ENCODE measurements at places on chromosomes 11 and 22. TPM values are rescaled to one million over a fixed set of nuclear protein-coding genes. Genes with fewer than 3 reads are reported as not detected.
A peak's percentile ranks its signal among the peaks of the same experiment; 100 is the strongest.

DNA sequence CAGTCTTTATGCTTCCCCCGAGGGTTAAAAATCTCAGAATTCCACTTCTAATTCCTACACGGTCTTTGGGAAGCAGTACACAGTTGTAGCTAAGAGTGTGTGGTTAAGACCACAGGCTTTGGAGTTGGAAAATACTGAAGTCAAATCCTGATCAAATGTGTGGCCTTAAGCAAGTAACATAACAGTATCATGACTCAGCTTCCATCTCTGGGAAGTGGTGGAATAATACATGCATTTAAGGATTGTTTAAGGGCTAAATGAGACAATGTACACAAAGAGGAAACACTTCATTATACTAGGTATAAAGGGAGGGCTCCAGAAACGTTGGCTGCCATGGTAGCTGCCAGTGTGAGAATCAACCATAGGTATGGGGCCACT is 71.5 kb downstream of the FAT3 start:
- DNase-seq: no peak

DNA sequence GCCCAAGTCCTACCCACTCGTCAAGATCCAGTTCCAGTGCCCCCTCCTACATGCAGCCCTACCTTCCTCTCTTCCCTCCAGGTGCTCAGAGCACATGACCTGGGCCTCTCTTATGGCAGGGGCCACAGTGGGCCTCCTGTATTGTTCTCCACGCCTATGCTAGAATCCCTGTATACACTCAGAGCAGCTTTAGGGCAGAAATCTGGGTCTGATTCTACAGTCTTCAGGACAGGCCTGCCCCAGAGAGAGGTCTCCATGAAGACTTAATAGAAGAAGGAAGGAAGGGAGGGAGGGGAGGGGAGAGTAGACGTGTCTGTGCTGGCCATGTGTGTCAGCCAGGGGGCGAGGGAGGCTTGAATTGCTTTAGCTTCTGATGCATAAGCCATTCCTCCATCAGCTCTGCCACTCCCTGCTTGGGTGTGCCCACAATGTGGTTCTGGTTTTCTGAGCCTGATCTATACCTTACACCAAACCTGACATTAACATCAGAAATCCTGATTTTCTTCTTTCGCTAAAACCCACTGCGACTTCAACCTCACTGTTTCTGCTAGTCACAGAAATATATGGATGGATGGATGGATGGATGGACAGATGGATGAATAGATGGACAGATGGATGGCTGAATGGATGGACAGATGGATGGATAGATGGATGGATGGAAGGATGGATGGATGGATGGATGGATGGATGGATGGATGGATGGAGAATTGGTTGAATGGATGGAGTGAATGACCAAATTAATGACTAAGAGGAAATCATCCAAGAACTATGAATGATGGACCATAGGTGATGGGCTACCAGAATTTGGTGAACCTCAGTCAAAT is 56.6 kb upstream of the PRDM11 start:
- no peak for DNase-seq

APOC3 gene
- total RNA-seq: 7.3 TPM

IGSF9B gene
- 3.3 TPM for total RNA-seq

GRCh38 chr11:125663910-125664309 is 16.7 kb downstream of the ACRV1 start:
- DNase-seq: no peak

GRCh38 chr11:32044158-32044863 is 46.6 kb upstream of the RCN1 start:
- no peak for DNase-seq

GRCh38 chr22:32331918-32332725 is 25.5 kb upstream of the RFPL3 start:
- no peak for DNase-seq

DNA sequence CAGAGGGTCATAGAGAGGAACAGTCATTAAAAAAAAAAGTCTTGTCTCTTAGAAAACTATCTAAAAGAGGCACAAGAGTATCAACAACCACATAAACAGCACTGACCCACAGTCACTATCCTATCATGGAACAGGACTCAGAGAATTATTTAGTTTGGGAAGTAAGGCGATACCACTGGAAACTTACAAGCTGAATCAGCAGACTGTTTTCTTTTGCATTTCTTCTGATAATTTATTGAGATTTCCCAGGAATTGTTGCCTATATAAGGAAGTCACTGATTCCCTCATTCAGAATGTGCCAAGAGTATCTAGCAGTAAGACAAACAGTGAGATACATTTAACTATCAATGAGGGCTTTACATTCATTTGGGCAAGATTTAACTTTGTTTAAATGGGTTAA is 304.1 kb downstream of the GUCY1A2 start:
- no peak for DNase-seq

GRCh38 chr22:32558681-32559355 is 84.2 kb downstream of the FBXO7 start:
- no peak for DNase-seq

DNA sequence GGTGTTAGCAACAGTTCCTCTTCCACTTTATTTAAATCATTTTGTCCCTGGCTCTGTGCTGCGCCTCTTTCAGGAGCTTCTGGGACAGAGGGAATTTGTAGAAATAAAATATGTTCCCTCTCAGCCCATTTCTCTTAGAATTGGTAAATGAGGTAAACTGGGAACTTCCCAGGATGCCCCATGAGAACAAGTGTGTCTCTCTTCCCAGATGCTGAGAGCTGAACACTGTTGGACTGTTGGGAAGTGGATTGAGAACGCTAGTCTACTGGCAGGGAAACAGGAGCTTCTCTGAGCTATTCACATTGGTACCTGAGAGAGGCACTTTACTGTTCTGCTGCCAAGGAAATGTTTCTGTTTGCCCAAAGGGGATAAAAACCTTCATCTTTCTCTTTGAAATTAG is 4.0 kb downstream of the CRY2 start:
- DNase-seq: no peak

TOB2 gene
- total RNA-seq: 27.2 TPM

- no peak for DNase-seq
Observed at GRCh38 chr22:20523086-20523983, 15.9 kb downstream of the MED15 start.

DNA sequence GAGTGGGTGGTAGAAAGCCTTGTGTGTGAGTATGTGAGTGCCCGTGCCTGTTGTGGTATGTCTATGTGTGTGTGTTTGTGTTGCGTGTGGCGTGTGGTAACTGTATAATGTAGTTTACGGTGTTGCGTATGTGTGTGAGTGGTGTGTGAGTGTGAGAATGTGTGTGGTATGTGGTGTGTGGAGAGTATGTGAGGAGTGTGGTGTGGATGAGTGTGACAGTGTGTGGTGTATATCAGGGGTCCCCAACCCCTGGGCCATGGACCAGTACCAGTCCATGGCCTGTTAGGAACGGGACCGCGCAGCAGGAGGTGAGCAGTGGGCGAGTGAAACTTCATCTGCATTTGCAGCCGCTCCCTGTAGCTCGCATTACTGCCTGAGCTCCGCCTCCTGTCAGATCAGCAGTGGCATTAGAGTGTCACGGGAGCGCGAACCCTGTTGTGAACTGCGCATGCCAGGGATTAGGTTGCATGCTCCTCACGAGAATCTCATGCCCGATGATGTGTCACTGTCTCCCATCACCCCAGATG is 5.7 kb downstream of the UPK3A start:
- DNase-seq: no peak

SYT8 gene
- 6.0 TPM for total RNA-seq

GRCh38 chr11:7534042-7534378 is 20.2 kb downstream of the PPFIBP2 start:
- DNase-seq: no peak

GRCh38 chr22:23816156-23816976 is 22.4 kb downstream of the DERL3 start:
- no peak for DNase-seq

- no peak for DNase-seq
Observed at GRCh38 chr22:42635531-42635930, 4.9 kb downstream of the ATP5MGL start.

APOA1 gene
- 1.0 TPM for total RNA-seq

DNA sequence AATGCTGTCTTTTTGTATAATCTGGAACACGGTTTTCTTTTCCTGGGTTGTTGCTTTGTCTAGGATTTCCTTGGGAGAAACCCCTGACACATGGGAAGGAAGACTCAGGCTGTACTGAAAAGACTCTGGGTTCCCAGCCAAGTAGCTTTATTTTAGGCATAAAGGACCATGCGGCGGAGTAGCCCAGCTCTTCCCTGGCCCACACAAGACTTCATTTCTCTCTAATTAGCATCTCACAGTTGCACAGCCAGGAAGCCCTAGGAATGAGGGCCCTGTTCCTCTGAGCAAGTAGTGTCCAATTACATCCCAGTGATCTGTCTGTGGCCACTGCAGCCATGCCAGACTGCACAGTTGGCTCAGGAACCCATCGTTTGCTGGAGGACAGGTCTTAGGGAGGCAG is 319.5 kb downstream of the TENM4 start:
- DNase-seq: no peak

DNA sequence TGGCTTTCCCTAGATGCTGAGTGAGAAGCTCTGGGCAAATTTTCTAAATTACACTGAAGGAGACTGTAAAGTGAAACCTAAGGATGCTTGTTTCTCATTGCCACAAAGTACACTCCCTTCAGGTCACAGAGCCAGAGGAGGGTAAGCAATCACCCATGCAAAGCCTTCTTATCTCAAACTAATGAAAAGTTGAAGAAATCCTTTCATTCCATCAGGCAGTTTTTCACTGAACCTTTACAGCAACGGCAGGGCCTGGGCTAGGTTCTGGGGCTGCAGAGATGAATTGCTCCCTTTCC is 106.2 kb downstream of the RASSF10 start:
- DNase-seq: no peak

GRCh38 chr11:65808744-65809341 is 22.0 kb downstream of the OVOL1 start:
- no peak for DNase-seq

DNA sequence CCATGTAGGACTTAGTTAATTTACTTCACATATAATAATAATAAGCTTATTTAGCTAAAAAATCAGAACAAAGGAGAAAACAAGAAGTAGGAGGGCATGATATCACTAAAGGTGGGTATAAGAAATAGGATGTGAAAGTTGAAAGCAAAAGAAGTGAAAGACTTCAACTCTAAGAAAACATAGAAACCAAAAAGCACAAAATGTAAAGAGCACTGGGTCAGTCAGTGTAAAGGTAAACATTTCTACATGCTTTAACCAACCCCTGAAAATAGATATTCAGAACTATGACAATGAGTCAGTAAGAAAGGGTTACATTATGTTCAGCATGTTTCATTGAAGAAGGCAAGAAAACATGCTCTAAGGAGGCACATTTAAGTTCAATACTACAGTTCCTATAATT is 298.8 kb downstream of the SWAP70 start:
- no peak for DNase-seq

TENM4 gene
- total RNA-seq: 0.78 TPM

DNA sequence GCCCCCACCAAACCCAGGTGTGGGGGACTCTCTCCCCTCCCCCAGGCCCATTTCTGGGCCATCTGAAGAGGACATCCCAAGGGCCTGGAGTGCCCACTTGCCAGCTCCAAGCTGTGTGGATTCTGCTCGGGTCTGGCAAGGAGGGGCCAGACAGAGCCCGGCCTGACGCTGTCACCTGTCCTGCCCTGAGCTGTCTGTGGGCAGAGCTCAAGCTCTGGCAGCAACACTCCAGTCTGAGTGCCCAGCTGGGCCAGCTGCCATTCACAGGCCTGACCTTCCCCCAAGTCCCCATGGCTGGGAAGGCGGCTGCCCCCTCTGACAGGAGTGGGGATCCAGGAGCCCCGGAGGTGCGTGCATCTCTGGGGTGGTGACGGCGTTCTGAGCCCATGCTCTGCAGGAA is 6.2 kb upstream of the PIM3 start:
- DNase-seq: peak; percentile 88

DNA sequence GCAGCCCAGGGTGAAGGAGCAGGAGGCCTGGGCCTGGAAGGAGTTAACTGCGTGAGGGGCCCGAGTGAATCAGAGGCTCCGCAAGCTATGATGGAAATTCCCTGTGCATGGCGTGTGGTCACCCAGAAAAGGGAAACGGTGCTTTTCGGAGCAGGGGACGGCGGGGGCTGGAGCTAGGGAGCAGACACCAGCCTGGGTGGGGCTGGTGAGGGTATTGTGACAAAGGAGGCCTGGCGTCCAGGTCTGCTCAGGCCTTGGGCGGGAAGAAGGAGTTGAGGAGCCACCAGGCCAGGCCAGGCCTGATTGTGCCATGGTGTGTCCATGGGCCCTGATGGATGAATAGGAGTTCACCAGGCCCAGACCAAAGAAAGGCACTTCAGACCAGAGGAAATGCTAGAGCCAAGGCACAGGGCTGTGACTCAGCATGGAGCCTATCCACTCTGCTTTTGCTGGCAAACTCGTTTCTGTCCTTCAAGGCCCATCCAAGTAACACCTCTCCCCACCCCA is 12.8 kb upstream of the SPI1 start:
- peak; percentile 69 for DNase-seq

GRCh38 chr11:15035283-15035682 is 38.1 kb upstream of the CALCB start:
- DNase-seq: no peak

DNA sequence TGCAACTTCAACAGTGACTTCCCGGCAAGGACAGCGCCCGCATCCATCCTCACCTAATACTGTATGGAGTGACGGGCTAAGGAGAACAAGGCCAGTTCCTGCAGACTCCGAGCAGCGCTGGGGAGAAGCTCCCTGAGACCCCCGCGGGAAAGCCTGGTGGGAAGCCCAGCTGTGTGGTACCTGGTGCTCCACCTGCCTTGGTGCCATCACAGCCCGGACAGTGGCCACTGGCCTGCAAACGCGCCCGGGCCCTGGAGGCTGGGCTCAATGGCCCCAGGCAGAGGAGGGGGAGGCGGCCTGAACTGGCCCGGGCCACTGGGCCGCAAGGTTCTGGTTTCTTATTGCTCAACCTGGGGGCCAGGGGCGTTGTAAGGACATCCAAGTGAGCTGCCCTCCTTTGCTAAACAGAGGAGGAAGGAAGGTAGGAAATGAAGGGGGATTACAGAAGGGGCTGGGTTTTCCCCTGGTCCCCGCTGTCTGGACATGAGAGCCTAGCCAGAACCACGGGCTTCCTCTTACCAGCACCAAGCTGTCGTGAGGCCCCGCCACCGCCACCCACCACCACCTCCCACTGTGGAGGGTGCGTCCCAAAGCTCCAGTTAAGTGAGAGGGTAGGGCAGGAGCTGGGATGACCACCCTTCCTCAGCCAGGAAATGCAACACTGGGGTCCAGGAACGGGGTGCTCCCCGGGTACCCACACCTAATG is 8.5 kb upstream of the CDC42BPG start:
- DNase-seq: no peak

CCDC87 gene
- under 0.01 TPM for total RNA-seq

DNA sequence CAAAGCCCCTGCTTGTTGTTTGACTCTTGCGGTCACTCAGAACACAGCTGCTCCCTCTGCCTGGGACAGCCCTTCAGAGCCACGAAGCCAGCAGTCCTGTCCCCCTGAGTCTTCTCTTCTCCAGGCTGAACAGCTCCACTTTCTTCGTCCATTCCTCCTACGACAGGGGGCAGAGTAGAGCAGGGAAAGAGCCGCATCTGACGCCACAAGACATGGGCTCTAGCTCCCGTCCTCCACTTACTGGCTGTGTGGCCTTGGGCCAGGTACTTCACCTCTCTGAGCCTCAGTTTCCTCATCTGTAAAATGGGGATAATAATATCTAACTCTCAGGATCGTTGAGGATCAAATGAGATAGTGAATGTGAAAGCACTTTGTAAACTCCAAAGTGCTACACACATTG is 29.9 kb downstream of the CHRDL2 start:
- no peak for DNase-seq

BIK gene
- total RNA-seq: 11.5 TPM

Measured in body of pancreas (tissue), 4 donors.